ENCODE measurements at places on chromosomes 3 and 15.
A peak's percentile ranks its signal among the peaks of the same experiment; 100 is the strongest.

GRCh38 chr3:159837725-159838124, 150.9 kb upstream of the IL12A start:
- DNase-seq: no peak

GRCh38 chr15:44542596-44542995, 5.6 kb downstream of the EIF3J start:
- no peak for DNase-seq

DNA sequence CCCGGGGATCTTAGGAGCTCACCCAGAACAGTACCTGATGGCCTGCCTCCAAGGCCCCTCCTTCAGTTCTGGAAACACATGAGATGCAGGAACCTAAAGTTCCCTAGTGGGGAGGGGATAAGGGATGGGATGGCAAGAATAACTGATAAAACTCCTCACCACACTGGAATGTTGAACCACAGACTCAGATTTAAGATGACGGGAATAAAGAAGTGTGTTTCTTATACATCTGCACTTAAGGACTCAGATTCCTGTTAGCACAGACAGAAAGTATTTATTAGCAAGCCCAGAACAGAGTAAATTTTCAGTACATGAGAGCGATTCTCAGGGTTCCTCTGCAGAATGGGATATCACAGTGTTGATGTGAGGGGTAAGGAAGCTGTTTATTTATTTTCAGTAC, 245.2 kb downstream of the TLE3 start:
- no peak for DNase-seq

DNA sequence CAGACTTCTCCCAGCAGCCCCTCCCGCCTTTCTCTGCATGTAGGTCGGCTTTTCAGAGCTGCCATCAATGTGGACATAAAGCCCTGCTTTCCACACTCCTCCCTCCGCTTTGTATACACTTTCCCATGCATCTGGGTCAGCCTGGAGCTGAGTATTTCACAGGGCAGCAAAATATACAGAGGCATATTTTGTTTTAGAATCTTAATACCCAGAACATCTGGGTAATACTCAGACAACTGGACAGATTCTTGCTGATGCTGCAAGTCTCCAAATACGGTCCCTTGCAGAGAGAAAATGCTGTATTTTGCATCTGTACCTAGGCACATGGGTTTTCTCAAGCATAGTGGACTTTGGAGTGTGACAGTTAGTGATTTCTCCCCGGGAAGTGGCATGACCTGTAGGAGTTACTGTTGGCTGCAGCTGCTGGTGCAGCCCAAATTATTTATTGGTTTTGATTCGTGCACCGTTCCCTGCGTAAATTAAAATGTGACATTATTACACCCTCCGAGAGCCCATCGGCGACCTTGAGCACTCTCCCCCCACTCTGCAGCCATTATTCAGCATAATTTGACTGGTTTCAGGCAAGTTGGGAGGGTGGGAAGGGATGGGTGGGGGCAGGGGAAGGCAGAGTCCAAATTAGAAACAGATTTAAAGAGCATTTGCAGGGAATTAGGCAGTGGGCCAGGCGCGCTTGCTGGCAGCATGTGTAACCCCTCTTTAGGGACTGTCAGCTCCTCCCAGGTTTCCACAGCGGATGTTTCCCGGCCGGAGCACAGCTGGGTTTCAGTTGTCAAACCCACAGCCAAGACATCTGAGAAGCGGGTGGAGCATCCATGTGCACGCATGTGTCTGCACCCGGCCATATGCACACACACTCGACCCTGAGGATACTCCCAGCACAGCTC, 100.8 kb downstream of the CPN2 start:
- DNase-seq: no peak

GRCh38 chr15:78343276-78344060, 3.3 kb downstream of the CRABP1 start:
- DNase-seq: no peak

DNA sequence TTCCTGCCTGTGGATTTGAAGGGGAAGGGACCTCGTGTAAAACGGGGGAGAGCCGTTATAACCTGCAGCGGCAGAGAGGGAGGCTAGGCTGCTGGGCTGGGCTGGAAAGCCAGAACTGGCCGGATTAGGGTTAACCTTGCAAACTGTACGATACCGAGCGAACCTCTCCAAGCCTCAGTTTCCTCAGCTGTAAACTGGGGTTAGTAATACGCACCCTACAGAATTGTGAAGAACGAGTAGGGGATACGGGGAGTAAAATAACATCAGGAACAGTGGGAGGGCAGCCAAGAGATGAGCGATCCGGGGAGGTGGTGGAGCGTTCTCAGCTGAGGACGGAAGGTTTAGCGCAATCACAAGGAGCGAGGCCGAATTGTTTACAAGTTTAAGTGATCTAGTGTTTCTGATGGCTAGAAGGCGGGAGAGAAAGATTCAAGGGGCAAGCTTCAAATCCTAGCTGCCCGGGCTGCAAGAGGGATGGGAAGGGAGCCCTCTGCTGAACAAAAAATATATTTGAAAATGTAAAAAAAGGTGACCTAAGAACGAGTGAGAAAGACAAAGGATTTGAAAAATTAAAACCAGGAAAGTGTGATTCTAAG, 768 bp upstream of the SEMA5B start:
- peak; percentile 14 for DNase-seq

- DNase-seq: no peak
Observed at GRCh38 chr3:152258448-152259393, 10.0 kb upstream of the MBNL1 start.

DNA sequence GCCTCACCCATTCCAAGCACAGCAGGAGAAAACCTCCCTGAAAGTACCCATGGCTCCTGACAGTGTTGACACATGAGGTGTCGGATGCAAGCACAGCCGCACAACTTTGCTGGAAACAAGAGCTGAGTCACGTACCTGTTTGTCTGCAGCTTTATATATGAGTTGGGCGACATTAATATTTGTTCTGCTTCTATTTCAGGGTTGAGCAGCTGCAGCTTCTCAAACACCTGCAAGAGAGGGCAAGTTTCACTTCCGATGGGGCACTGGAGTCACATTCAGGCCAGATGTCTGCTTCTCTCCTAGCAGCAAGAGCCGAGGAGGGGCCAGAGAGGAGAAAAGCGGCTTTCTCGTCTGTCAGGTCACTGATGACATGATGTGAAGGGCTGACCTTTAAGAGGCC, 88.0 kb downstream of the NUP210 start:
- no peak for DNase-seq

DNA sequence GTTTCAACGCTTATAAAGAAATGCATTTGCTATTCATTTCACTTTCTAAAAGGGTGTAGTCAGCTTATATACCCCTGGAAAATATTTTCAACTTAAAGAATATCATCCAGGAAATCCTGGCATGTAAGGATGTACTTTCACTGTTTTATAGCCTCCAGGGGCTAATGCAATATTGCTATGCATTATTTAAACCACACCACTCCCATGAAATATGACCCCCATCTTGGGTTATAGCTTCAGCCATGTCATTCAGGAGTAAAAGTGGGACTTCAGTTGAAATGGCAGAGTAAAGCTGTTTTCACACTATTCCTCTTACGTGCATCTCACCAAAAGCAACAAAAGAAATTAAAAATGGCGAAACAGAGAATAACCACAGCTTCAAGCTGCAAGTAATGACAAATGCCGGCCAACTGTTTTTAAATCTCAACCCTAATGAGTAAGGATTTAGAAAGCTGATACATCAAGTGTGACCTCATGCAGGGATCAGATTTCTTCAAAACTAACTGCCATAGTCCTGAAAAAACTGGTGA, 84.5 kb downstream of the COL6A6 start:
- DNase-seq: no peak

DNA sequence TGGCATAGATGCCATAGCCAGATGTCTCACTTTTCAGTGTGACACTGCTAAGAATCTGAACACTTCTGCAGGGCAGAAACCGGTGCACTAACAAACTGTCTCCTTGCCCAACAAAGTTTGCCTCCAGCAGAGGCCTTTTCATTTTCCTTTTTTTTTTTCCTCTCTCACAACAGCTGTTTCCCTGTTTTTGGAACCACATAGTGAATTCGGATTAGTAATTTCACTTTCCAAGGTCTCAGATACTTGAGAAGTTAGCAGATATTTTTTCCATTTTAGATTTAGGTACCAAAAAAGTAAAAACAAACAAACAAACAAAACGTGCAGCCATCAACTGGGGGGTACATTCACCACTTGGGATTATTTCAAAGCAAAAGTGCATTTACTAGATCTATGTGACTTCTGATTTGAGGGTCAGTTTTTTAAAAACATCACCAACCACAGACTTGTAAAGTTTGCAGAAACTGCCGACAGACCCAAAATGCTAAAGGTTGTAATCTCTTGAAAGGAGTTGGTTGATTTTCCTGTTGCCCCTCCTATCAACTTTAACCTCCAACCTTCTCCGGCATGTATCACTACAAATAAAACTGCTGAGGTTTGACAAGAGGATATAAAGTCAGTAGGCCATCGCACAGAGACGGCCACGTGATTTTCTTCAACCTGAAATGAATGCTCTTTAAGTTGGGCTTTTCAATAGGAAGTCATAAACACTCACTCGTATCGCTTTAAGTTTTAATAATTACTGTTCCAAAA, 169.1 kb downstream of the CDIN1 start:
- DNase-seq: no peak

DNA sequence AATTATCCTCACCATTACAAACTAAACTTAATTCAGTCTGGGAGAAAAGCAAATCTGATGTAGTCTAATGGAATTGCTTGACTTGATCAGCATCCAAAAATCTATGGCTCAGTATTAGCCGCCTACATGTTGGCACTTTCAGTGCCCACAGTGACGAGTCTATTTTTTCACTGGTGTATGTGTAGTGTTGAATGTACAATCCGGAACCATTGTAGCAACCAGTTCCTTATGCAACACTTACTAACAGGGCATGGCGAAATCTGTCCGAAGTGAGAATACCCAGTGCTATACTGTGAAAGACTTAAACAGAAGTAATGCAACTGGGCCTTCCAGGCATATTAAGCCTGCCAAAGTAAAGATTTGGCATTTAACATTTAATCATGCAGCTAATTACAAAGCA, 18.6 kb downstream of the LRRN1 start:
- no peak for DNase-seq

DNA sequence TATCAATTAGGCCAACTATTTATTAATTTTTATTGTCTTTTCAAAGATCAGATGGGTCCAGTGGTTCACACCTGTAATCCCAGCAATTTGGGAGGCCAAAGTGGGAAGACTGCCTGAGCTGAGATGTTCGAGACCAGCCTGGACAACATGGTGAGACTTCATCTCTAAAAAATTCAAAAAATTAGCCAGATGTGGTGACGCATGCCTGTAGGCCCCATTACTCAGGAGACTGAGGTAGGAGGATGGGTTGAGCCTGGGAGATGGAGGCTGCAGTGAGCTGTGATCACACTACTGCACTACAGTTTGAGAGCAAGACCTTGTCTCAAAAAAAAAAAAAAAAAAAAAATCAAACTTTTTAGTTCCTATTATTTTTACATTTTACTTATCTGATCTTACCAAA, 8.2 kb downstream of the AP3S2 start:
- no peak for DNase-seq

DNA sequence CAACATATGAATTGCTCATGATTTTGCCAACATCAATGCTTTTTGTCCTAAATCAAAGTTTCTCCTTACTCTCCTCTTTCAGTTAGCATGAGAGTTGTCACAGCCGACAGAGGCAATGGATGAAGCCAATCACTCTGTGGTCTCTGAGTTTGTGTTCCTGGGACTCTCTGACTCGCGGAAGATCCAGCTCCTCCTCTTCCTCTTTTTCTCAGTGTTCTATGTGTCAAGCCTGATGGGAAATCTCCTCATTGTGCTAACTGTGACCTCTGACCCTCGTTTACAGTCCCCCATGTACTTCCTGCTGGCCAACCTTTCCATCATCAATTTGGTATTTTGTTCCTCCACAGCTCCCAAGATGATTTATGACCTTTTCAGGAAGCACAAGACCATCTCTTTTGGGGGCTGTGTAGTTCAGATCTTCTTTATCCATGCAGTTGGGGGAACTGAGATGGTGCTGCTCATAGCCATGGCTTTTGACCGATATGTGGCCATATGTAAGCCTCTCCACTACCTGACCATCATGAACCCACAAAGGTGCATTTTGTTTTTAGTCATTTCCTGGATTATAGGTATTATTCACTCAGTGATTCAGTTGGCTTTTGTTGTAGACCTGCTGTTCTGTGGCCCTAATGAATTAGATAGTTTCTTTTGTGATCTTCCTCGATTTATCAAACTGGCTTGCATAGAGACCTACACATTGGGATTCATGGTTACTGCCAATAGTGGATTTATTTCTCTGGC, 2.5 kb downstream of the OR4F6 start:
- DNase-seq: no peak

GRCh38 chr3:7913283-7913682, 588.3 kb upstream of the LMCD1 start:
- DNase-seq: no peak

DNA sequence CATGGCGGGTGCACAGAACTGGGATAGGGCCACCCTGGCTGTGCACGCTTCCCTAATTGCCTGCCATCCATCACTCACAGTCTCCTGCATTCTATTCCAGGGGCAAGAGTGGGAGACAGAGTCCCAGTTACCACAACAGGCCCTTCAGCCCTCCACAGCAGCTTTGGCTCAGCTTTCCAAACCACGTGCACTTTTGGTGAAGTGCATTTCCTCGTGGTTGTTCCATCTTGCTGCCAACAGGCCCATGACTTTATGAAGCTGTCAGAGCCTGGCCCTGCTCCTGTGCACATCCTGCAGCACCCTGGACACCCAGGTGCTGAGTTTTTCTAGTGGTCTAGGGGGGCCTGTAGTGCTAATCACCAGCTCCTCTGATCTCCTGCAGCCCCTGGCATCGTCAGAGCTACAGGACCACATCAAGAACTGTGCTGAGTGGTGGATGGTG, 110.2 kb downstream of the ADCY5 start:
- no peak for DNase-seq

- no peak for DNase-seq
Observed at GRCh38 chr3:182384221-182384620, 409.1 kb upstream of the ATP11B start.

- no peak for DNase-seq
Observed at GRCh38 chr15:72155003-72155621, 36.9 kb downstream of the SENP8 start.

- DNase-seq: no peak
Observed at GRCh38 chr15:61146931-61147230, 82.2 kb downstream of the RORA start.

- no peak for DNase-seq
Observed at GRCh38 chr15:71473751-71474150, 336.6 kb upstream of the NR2E3 start.

Data from CMK (cell line).